ENCODE measurements at places on chromosomes 3 and 15.

- DNase-seq, result no peak
Measured at GRCh38 chr15:47719730-47720129, 2.4 kb downstream of the SEMA6D start.

DNA sequence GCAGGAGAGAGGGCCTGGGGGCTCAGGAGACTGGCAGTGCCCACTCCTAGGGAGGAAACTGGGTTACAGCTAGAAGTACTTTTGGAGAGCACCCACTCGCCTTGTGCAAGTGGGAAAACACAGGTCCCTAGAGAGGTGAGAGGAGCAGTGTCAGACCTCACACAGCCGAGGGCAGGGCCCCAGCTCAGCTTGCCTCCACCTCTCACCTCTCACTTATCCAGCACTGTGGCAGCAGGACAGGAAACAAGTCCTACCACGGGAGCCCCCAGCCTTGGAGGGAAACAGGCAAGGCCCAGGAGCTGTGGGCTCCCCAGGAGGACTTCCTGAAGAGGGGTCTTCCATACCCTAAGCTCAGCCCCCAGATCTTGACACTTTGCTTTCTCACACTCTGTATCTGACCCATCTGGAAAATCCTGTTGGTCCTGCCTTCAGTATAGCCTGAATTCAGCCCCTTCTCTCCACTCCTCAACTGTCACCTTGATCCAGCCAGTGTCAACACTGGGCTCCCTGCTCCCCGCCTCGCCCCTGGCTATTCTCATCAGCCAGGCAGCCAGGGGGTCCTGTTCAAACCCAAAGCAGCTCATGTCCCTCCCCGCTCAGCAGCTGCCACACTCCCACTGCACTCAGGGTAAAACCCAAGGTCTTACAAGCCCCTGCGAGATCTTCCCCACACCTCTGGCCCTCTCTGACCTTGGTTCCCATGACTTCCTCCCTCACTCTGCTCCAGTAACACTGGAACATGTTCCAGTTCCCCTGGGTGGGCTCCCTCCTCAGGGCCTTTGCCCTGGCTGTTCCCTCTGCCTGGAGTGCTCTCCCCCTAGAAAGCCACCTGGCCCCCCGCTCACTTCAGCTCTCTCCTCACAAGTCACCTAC lies 870 bp upstream of the TMEM40 start:
- DNase-seq, result no peak

DNA sequence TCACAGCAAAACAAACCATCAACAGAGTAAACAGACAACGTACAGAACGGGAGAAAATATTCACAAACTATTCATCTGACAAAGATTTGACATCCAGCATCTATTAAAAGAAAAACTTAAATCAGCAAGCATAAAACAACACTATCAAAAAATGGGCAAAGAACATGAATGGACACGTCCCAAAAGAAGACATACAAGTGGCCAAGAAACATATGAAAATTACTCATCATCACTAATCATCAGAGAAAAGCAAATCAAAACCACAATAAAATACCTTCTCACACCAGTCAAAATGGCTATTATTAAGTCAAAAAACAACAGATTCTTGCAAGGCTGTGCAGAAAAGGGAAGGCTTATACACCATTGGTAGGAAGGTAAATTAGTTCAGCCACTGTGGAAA lies 13.7 kb upstream of the SERPINI2 start:
- no peak for DNase-seq

- DNase-seq, result no peak
Measured at GRCh38 chr3:72756900-72757299, 91.3 kb downstream of the SHQ1 start.

GRCh38 chr15:49238342-49238741 lies 68.3 kb downstream of the GALK2 start:
- peak; percentile 35 for DNase-seq

GRCh38 chr3:122572940-122573412 lies 4.5 kb upstream of the PARP15 start:
- no peak for DNase-seq

DNA sequence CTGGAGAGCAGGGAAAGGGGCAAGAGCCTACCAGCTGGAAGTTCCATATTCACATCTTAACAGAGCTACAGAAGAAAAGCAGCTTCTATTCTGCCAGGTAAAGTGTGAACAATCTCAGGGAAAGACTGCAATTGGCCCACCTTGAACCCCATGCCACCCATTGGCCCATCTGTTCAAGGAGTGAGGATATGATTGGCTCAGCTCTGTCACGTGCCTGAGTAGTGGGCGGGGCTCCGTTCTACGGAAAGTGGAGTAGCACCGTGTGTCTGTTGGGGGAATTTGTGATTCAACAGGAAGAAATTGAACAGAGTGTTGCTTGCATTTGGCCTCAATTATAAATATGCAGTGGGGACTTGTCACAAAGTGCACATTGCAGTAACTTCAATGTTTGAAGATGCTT lies 81.8 kb downstream of the MINAR1 start:
- DNase-seq, result no peak

GRCh38 chr3:114103858-114104257 lies 47.3 kb downstream of the QTRT2 start:
- DNase-seq, result no peak

DNA sequence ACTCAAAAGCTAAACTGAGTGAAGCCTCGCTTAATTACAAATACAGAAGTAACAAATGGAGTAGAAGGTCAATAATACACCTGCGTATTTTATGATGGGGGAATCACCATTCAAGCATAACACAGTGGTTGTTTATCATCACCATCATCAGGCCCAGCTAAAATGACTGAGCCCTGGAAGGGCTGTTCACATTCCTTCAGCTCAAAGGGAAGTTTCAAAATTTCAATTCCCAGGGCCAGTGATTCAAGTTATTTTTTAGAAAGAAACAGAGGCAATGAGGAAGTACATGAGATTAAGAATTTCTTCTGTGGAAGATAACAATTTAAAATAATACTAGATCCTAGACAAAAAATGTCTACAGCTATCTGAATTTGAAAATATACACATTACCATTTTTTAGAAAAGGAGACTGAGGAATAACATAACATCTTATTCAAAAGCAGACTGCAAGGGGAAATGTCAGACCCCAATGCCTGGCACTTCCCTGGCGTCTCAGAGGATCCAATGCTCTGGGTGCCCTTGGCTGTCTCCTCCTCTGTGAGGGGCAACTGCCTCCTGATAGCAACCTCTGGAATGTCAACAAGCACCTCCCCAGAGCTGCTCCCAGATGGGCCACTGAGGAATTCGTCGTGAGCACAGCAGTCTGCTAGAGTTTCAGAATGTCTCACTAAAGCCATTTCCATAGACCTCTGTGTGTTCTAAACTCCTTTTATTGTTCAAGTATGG lies 22.8 kb downstream of the EHD4 start:
- peak; percentile 43 for DNase-seq

DNA sequence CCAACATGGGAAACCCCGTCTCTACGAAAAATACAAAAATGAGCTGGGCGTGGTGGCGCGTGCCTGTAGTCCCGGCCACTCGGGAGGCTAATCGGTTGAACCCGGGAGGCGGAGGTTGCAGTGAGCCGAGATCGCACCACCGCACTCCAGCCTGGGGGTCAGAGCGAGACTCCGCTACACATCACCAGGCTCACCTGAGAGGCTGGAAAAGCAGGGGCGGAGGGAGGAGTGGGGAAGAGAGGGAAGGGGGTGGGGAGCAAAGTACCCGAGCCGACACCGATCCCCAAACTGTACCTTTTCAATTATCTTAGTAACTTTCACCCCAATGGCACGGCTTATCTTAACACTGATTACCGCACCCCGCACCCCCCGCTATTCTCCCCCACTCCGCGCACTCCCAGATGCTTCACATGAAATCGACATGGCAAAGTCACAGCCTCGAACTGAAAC lies 46.4 kb upstream of the SYNM start:
- no peak for DNase-seq

DNA sequence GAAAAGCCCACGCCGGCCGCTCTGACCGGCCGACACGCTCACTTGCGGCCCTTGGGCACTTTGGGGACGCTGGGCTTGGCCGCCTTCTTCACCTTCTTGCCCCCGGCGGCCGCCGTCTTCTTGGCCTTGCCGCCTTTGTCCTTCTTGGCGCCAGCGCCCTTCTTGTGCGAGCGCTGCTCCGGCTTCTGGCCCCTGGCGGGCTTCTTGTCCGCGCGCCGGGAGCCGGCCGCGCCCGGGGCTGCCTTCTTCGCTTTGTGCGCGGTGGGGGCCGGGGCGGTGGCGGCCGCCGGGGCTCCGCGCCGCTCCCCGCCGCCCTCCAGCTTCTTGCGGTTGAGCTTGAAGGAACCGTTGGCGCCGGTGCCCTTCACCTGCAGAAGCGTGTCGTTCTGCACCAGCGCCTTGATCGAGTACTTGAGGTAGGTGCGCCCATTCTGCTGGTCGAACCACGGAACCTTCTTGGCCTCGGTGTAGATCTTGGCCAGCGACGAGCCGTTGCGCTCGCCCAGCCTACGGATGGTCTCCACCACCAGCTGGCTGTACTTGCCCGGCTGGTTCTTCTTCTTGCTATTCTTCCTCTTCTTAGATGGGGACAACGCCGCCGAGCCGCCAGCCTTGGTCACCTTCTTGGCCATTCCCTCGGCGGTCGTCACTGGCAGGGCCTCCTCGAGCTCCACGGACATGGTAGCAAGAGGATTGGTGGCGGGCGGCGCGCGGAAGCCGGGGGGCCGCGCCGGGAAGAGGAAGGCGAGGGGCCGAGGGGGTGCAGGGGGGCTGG lies 36.7 kb downstream of the HMCES start:
- DNase-seq, result peak; percentile 61

GRCh38 chr3:120765830-120766493 lies 23.4 kb downstream of the GTF2E1 start:
- no peak for DNase-seq

DNA sequence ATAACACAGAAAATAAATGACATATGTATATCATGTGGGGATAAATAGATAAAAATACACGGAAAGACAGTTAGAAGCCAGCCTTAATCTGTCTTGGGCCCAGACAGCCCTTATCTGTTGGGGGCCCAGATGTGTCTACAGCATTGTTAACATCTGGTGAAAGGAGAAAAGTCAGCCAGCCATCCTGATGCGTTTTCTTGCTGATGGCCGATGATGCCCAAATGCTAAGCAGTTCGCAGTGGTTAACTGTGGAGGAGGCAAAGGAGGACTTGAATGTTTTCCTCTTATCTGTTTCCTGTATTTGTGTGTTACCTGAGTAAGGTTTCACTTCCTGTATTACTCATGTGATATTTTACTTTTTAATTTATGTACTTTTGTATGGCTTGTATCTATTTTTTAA lies 46.2 kb downstream of the NOX5 start:
- no peak for DNase-seq

DNA sequence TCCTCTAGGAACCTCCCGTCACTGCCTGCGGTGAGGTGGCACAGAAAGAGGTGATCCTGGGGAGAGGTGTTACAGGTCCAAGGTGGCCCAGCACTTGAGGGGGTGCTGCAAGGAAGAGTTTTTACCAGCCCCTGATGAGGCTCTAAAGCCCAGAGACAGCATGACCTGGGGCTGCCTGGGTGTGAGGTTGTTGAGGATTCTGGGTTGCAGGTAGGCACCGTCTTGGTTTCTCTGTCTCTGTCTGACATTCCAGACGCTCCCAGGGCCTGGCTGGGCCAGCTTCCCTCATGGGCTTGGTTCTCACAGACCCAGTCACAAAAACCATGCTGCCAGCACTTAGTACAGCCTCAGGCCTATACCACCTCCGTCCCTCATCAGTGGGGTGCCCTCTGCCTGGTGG lies 31.1 kb downstream of the DNAJB8 start:
- DNase-seq, result no peak

GRCh38 chr3:168003911-168004310 lies 91.8 kb downstream of the GOLIM4 start:
- no peak for DNase-seq

DNA sequence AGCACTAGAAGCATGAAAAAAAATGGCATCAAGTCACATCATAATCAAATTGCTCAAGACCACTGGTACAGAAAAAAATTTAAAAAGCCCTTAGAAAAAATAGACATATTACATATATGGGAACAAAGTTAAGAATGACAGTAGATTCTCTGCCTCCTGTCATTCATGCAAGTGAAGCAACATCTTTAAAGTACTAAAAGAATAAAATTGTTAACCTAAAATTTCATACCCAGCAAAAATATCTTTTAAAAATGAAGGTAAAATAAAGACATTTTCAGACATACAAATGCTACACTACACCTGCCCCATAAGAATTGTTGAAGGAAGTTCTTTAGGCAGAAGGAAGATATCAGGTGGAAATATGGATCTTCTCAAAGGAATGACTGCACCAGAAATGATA lies 55.9 kb downstream of the THSD4 start:
- DNase-seq, result no peak

DNA sequence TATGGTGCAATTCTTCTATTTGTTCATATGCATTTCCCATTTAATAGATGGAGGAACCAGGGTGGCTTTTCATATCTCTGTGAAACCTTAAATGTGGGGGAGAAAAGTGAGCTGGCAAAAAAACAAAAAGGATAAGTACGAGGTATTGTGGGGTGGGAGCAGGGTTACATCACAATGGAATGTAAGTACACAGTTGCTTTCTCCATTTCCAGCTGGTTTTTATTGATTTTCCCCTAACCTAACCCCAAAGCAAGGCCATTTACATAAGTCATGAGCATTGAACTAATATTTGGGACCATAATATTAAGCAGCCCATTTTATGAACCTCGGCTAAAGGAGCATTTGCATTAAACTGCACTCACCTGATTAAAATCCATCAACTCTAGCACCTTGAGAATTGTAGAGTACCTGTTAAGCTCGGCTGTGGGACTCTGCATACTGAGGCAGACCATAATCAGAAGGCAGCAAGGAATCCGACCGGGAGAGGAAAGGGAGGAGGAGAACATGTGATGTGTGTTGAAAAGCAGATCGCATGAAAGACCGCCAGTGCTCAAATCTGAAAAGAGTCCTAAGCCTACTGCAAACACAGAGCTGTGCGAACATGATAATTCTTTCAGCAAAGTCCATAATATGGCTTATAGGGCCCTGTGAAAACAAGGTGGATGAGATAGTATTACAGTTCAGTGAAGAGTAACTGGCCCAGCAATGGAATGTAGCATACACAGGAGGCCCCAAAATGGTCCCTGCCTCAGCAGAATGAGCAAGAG lies 513.4 kb downstream of the FHIT start:
- DNase-seq, result no peak

DNA sequence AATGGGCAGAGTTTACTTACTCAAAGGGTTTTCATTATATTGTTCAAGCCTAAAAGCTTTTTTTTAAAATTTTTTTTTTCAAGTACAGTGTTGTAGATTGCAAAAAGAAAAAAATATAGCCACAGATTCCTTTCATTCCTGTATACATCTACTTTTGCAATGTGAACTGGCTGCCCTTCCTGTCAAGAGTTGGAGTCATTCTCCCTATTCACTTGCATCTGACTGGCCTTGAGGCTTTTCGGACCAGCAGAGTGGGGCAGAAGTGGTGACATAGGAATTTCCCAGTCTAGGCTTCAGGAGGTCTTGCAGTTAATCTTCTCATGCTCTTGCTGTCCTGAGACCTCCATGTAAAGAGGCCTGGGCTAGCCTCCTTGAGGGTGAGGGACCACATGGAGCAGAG lies 218.3 kb upstream of the CFAP20DC start:
- peak; percentile 56 for DNase-seq

GRCh38 chr3:167251678-167252077 lies 128.4 kb downstream of the ZBBX start:
- no peak for DNase-seq

DNA sequence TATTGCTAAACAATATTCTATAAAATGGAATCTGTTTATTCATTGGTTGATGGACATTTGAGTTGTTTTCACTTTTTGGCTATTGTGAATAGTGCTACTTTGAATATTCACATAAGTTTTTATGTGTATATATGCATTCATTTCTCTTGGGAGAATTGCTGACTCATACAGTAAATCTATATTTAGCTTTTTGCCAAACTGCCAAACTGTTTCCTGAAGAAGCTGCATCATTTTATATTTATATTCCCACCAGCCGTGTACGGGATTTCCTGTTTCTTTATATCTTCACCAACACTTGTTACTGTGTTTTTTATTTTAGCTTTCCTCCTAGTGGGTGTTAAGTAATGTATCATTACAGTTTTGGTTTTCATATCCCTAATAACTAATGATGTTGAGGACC lies 12.5 kb upstream of the TCAIM start:
- DNase-seq, result no peak

All from GM03348 (cell line).